ENCODE measurements at places on chromosomes 6 and 20. TPM values are rescaled to one million over a fixed set of nuclear protein-coding genes. Genes with fewer than 3 reads are reported as not detected.

The ARMC2 gene
- 1.7 TPM for total RNA-seq

The SDCBP2 gene
- 90.2 TPM for total RNA-seq

DNA sequence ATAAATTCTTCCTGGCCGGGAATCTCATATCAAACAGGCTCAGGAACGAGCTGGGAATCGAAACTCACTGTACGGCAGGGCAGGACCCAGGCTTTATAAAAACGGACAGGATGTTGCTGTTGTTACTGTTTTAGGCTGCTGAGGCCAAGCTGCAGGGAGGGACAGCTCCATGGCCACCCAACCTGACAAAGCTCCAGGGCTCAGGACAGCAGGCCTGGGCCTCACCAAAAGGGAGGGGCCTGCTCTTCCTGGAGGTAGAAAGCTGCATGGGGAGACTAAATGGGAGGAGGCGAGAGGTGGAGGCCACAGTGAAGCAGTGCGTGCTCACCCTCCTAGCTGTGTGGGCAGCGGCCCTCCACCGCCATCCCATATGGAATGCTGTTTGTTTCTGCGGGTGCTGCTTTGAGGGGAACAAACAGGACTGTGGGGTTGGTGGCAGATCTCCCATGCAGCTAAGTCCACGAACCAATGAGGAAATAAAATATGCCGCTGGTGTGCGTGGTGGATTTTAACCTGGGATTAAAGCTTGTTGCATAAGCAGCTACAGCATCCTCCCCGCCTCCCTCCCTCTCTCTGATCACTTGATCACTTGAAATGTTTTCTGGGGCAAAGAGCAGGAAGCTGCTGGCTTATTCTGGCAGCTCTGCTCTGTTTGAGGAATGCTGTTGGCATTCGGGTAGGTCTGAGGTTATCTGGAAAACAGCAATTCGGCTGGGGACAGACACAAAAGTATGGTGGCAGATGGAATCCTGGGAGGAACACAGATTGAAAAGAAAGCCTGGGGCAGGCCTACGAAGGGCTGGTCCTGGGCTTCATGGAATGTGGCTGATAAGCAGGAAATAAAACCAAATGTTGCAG is 2.4 kb upstream of the ZMYND8 start:
- peak; percentile 18 for DNase-seq

The COL9A1 gene
- not detected for total RNA-seq

DNA sequence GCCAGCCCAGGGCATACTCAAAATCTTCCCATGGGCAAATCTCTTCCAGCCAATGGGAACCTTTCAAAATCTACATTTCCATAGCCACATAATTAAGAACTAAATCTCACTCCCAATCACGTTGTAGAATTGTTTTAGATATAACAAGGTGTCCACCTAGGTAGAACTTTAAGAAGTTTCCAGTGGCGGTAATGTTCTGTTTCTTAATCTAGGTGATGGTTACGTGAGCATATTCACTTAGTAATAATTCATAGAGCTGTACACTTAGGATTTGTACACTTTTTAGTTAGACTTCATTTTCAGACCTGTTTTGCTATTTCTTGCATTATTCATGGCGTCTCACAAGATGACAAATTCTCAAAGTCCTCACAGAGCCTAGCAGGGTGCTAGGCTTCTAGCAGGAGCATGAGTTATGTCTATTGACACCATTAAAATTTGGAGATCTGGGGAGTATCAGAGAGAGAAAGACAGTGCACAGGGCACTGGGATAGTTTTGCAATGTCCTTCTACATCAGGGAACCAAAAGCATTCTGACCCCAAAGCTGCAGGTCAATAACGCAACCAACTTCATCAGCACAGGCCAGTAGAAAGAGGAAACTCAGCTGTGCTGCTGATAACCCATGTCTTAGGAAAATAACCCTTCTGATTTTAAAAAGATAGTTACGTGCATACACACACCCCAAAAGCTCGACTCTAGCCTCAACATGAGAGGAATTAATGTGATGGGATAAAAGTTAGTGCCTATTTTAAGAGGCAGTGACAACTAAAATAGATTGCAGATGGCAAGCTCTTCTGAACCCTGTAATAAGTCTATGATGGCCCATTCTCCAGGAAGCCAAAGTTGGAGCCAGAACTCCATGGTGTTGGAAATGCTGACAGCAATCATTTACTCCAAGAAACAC is 518.1 kb upstream of the JARID2 start:
- DNase-seq: no peak

The GRM1 gene
- total RNA-seq: not detected

GRCh38 chr20:53298911-53299310 is 294.7 kb downstream of the ZNF217 start:
- no peak for DNase-seq

The LAMA4 gene
- 116 TPM for total RNA-seq

DNA sequence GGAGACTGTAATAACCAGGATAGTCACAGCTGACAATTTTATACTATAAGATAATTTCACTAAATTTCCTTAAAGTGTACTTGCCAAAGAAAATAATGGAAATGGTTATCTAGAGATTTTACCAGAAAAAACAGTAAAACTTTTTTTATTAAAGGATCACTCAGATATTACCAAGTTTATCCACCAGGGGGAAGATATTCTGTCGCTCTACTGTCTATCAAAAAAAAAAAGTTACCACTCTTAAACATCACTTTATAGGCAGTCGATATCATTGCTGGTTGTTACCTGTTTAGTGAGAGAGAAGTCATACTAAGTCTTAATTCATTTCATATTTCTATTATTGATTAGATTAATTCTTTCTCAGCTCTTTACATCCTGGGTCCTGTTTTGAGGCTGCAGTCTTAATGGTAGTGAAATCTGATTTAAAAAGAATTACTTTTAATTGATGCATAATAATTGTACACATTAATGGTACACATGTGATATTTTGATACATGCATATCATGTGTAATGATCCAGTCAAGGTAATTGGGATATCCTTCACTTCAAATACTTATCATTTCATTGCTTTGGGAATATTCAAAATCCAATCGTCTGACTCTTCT is 18.9 kb downstream of the L3MBTL3 start:
- no peak for DNase-seq
